ENCODE measurements at places on chromosomes 5 and 9.

DNA sequence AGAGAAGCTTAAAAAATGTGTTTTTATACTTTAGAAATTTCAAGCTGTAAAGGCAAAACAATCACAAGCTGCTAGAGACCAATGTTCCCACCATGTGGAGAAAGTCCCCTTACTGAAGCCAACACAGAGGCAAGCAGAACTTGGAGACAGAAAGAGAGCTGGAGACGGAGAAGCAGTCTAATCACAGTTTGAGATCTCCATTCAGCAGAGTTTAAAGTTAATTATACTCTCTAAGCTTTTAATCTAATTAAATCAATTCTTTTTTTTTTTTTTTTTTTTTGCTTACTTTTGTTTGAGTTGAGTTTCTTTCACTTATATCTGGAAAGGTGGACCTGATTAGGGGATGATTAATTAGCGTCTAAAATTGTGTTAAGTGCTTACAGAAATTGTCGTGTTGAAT lies 1534.3 kb downstream of the MAT2B start:
- no peak for DNase-seq

- DNase-seq, result no peak
Measured at GRCh38 chr5:141313711-141314110, 6.9 kb downstream of the TAF7 start.

GRCh38 chr9:121819428-121820231 lies 168.2 kb downstream of the DAB2IP start:
- DNase-seq, result no peak

GRCh38 chr9:98159790-98160189 lies 32.6 kb downstream of the CORO2A start:
- no peak for DNase-seq

GRCh38 chr5:81134066-81134465 lies 99.1 kb upstream of the CKMT2 start:
- DNase-seq, result no peak

- no peak for DNase-seq
Measured at GRCh38 chr9:125699870-125700269, 7.1 kb downstream of the MAPKAP1 start.

DNA sequence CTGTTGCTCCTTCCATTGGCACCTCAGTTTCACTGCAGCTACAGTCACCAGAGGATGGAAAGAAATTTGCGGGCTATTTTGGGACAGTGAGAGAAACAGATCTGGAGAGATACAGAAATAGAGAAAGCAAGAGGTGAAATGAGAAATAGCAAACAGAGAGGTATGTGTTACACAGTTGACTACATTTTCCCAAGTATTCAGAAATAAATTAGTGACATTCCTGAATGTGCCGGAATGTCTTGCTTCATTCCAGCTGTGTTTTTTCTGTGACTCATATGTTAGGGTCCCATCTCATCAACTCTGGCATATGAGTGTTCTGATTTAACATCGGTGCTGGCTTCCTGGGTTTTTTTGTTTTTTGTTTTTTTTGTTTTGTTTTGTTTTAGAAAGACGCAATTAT lies 63.8 kb upstream of the ZNF462 start:
- no peak for DNase-seq

DNA sequence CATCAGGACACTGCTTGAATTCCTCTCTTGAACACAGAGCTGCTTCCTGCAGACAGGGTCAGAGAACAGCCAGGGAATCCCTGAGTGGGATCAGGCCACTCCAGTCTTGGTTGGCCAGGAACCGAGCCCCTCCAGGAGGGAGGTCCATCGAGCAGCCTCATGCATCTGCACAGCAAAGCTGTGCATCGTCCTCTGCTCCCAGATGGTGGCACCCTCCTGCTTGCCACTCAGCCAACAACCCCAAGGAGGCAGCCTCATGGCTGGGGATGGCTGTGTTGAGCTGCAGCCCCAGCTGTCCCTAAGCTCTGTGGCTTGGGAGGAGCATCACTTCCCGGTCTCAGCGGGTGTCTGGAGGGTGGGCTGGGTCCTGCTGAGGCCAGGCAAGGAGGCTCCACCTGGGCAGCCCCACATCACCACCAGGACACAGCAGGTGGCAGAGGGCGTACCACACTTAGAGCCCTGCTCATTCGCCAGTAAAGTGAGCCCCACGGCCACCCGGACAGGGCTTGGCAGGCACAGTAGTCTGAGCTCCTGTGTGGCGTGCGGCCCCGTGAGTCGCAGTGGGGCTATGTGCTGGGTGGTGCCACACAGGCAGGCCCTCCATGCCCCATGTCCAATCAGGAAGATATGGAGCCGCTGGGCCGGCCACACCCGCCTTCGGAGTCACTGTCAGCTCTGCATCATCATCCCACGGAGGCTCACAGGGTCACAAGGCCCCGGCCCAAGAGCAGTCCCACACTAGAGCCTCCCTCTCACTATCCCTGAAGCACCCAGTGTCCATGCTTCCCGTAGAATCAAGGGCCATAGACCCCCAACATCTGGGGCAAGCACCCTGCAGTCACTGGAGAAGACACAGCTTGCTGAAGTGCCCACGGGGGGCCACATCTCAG lies 11.9 kb downstream of the LPCAT1 start:
- DNase-seq, result peak; percentile 7

DNA sequence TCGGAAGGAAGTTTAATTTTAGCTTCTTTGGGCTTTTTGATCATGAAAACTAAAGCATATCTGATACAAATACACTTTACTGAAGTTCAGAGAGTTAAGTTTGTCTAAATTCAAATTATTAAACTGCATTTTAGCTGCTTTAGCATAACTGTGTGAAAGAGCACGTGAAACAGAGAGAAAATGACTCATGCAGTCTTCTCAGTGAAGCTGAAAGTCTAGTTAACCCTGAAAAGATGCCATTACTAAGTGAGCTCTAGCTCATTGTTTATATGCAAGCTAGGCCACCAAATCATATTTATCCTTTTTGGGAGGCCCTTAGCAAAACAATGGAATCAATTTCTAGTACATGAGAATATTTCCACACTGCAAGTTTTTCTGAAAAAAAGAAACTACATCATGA lies 27.6 kb downstream of the TPD52L3 start:
- no peak for DNase-seq

- DNase-seq, result no peak
Measured at GRCh38 chr9:136081113-136081825, 13.8 kb downstream of the NACC2 start.

GRCh38 chr5:62111428-62111827 lies 194.6 kb upstream of the KIF2A start:
- no peak for DNase-seq

DNA sequence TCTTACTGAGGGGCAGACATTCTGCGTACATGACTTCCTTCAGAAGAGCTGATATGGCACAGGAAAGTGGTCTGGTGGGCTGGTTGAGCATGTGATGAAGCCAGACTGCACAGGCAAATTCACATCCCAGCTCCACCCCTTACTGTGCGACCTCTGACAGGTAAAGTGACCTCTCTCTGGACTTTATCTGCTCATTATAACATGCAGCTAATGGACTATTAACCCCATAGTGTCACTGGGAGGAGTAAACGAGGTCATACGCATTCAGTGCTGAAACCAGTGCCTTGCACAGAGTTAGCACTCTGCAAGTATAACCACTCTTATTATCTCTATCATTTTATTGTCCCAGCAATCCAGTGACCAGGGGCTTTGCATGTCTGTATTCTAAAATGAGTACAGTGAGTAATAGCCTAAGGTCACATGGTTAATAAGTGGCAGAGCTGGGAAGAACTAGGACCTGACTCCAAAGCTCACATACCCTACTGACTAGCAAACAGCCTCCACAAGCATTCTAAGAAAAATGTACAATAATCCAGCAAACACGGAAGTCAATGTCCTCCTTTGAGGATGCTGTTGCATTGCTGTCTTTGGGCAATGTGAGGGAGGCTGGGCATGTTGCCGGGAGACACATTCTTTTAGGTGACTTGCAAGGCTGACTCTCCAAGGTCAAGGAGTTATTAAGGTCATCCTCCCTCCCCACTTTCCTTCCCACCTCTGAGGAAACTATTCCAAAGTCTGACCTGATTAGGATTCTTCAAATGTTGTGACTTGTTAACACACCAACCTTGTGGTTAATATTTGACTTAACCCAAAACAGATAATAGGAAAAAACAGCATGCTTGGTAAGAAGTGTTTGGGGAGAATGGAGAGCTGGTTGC lies 19.0 kb downstream of the GLRX start:
- DNase-seq, result no peak

- no peak for DNase-seq
Measured at GRCh38 chr5:36535859-36536615, 70.4 kb upstream of the SLC1A3 start.

GRCh38 chr5:119079318-119079921 lies 8.5 kb downstream of the DMXL1 start:
- DNase-seq, result peak; percentile 33

DNA sequence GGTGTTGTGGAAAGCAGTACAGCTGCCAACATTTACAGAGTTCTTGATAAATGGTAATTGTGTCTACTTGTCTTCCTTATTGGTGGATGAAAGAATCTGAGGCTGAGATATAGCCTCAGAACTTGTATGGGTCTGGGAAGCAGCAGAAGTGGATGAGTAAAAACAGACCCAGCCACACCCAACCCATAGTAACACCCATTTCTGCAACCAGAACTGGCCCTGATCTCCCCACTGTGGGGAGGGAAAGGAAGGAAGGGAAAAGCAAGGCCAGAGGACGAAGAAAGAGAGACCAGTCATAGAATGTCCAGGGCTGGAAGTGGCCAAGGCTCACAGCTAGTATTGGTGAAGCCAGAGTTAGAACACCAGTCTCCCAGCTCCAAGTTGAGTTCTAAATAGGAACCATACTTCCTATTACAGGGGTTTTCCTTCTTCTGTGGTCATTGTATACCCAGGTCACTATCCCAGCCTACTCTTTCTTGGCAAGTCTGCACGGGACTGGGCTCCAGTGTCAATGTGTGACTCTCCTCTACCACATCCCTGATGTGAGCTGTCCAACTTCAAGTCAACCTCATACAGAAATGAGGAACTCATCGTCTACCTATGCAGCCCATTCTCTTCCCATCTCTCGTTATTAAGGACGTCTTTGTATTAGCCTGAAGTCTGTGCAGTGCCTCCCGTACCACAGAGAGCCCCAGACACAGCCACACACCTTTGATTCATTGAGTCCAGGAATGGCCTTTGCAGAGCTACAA lies 35.9 kb downstream of the ITK start:
- DNase-seq, result no peak

- no peak for DNase-seq
Measured at GRCh38 chr9:33065157-33066076, 11.1 kb downstream of the SMU1 start.

DNA sequence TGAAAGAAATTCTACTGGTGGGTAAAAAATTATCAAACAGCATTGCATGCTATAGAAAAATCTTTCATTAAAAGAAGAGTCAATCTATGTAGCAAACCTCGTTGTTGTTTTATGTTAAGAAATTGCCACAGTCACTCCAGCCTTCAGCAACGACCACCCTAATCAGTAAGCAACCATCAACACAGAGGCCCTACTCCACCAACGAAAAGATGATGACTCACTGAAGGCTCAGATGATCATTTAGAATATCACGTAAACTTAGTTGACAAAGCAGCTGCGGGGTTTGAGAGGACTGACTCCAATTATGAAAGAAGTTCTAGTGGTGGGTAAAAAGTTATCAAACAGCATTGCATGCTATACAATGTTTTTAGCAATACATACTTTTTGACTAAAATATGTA lies 242.6 kb downstream of the DRD1 start:
- no peak for DNase-seq

GRCh38 chr5:30099634-30100033 lies 1093.9 kb upstream of the CDH6 start:
- DNase-seq, result no peak

- DNase-seq, result no peak
Measured at GRCh38 chr5:179764056-179764455, 29.7 kb upstream of the LTC4S start.

GRCh38 chr5:138635265-138635664 lies 60.1 kb upstream of the HSPA9 start:
- no peak for DNase-seq

- no peak for DNase-seq
Measured at GRCh38 chr9:15352306-15352705, 45.3 kb upstream of the TTC39B start.

DNA sequence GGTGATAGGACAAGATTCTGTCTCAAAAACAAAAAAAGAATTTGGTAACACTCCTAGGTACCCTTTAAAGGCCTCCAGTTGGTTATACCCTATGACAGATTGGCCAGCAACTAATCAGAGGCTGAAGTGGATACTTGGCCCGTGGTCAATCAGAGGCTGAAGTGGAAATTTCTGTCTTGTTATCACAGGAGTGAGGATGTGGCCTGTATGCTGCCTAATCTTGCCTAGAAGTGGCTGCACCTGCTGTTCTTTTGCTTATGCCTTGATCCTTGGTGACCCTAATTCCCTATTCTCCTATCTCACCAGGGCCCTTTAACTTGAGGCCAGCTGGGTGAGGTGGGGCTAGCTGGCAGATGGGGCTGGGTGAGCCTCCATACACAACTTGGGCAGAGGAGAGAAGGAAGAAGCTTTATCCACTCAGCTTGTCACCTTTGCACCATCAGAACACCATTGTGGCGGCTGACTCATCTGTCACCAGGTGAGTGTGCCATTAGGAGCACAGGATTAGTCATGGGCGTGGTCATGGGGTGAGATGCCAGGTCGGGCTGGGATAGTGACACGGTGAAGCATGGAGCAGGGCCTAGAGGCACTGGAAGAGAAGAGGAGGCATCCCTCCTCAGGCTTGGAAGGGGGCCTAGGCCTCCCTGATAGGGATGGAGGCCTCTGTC lies 41.5 kb downstream of the SAR1B start:
- DNase-seq, result no peak

- no peak for DNase-seq
Measured at GRCh38 chr5:115623658-115624057, 2.2 kb downstream of the TMED7 start.

GRCh38 chr5:14258840-14259239 lies 115.7 kb downstream of the TRIO start:
- DNase-seq, result no peak
